Kidney (tissue), 22 donors: ENCODE measurements at places on chromosomes 2 and 18.

GRCh38 chr2:12819103-12819475 lies 102.4 kb downstream of the TRIB2 start:
- peak; percentile 91 for DNase-seq

DNA sequence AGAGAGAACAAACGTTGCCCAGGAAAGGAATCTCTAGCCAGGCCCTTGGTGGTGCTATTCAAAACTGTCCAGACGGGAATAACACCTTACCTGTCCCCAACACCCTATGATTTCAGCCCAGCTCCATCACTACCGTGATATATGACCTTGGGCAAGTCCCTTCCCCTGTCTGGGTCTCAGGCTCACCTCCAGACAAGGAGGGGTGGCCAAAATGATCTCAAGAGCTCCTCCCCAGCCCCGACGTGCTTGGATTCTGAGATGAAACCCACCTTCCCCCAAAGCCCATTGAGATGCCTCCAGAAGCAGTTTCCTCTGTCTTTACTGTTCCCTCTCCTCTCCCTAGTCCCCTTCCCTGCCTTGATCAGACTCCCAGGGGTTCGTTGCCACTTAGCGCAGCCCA lies 1.5 kb downstream of the KCNK3 start:
- no peak for DNase-seq

GRCh38 chr2:237724811-237725478 lies 73.6 kb upstream of the RBM44 start:
- DNase-seq, result no peak

GRCh38 chr2:137838255-137839092 lies 125.8 kb upstream of the HNMT start:
- no peak for DNase-seq

- no peak for DNase-seq
Observed at GRCh38 chr2:134271758-134272157, 17.9 kb downstream of the MGAT5 start.

DNA sequence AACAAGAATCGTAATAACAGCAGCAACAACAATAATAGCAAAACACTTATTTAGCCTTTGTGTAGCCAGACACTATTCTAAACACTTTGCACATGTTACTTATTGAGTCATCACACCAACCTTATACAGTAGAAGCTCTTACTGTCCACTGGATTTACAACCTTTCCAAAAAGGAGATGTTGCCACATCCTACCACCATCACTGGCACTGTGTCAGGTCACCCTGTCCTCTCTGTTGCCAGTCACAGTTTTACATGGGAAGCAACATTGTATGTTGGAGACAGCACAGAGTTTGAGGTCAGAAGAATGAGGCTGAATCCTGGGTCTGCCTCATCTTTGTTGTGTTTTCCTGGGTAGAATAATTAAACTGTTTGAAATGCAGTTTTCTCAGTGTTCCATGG lies 201.4 kb upstream of the EPAS1 start:
- no peak for DNase-seq

DNA sequence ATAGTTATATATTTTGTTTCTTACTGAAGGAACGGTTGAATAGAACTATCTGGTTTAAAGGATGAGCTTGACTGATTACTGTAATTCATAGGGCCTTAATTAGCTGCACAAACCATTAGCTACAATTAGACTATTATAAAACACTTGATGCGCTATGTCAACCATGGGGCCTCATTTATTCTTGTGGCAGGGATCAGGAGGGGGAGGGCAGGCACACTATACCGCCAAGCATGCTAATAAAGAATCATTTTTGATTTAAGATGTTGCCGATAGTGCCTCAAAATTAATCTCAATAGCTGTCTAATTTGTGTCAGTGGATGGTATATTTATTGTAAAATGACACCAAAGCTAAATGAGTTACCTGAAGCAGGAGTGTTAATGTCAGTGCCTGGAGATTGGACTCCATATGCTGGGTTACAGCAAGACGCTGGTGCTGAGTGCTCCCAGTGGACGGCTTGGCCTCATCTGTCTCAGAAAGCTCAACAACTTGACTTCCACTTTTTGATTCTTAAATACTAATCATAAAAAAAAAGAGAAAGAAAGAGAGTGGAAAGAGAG lies 1007.0 kb upstream of the CELF4 start:
- peak; percentile 3 for DNase-seq

- peak; percentile 31 for DNase-seq
Observed at GRCh38 chr18:49178736-49179135, 228.0 kb upstream of the SMAD7 start.

DNA sequence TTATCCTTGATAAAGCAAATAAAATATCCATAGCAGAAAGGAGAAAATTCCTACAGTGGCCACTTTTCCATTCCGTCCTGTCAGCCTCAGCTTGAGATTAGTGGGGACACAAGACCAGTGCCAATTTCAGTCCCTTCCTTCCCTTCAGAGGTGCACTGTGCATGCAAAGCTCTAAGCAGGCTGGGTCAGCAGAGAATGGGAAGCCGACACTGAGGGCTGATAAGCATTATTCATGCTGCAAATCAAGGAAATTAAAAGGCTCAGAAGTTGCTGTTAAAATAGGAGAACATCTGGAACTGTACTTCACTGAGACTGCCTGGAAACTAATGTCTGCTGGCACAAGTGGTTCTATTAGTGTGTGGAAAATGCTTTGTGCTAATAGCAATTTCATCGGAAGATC lies 534.3 kb downstream of the ADCYAP1 start:
- DNase-seq, result no peak

- no peak for DNase-seq
Observed at GRCh38 chr2:68721482-68722101, 13.0 kb upstream of the ARHGAP25 start.

GRCh38 chr18:35740656-35741055 lies 159.1 kb downstream of the GALNT1 start:
- DNase-seq, result no peak

GRCh38 chr2:215530191-215530968 lies 94.5 kb upstream of the FN1 start:
- no peak for DNase-seq

- no peak for DNase-seq
Observed at GRCh38 chr2:62660582-62661262, 44.8 kb upstream of the EHBP1 start.

GRCh38 chr18:68679528-68679927 lies 35.4 kb downstream of the TMX3 start:
- DNase-seq, result no peak

DNA sequence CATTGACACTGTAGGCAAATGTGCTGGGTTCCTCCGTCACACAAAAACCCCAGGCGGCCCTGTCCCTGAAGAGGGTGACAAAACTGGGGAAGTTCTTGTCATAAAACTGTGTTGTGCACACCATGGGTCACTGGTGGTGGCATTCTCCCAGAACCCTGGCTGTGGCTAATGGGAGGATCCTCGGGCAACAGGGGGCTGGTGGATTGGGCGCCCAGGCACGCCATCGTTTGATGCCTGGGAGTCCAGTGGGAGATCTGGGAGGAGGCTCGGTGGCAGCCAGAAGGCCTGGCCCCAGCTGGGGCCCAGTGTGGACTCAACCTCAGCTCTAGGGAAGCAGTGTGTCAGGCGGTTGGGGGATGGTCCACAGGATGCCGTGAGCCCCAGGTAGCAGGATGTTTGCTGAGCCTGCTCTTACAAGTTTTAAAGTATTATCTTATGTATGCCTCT lies 140.7 kb downstream of the ACOXL start:
- DNase-seq, result no peak

DNA sequence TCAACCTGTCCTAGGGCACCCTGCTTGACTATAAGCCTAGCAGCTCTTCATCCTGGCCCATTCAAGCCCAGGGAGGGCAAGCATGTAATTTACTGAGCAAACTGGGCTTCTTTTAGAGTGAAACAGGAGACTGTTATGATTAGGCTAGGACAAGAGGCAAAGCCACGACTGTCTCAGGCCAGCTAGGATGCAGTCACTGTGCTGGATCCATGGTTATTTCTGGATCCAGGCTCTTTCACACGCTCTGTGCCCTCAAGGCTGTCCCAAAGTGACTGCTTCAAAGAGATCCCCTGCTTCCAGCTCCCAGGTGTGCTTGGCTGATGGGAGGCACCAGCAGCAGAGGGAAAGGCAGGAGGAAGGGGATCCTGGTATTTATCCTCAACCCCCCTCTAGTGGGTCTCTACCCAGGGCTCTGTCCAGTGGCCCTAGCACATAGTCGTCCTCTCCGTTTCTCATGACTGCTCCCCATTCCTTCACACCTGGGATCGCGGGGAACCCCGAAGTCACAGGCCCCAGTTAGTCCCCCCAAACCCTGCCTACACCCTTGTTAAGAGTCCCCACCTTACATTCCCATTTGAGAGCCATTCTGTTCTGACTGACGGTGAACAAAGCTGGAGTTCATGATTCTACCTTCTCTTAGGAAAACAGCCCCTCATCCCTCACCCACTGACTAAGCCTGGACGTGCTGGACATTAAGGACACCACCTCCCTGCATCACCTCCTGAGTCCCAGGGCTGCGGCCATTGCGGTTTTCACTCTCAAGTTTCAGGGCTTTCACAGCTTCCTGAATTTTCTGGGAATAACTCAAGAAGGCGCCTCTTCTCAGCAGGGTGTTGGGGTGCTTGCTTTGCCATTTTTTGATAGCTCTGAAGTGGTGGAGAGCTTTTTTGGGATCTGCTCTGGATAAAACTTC lies 63.2 kb downstream of the POLR1A start:
- no peak for DNase-seq

DNA sequence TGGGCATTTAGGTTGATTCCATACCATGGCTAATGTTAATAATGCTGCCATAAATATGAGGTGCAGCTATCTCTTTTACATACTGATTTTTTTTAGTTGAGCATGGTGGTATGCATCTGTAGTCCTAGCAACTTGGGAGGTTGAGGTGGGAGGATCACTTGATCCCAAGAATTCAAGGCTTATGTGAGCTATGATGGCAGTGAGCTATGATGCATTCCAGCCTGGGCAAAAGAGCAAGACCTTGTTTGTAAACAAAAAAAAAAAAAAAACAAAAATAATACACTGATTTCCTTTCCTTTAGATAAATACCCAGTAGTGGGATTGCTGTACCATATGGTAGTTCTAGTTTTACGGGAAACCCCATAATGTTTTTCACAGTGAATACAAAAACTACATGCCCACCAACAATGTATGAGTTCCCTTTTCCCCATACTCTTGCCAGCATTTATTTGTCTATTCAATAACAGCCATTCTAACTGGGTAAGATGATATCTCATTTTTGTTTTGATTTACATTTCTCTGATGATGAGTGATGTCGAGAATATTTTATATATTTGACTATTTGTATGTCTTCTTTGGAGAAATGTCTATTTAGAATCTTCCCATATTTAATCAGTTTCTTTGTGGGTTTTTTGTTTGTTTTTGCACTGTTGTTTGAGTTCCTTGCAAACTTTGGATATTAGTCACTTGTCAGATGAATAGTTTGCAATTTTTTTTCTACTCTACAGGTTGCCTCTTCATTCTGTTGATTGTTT lies 281.0 kb upstream of the KYNU start:
- DNase-seq, result no peak

GRCh38 chr2:65329525-65329924 lies 101.9 kb downstream of the ACTR2 start:
- no peak for DNase-seq

- no peak for DNase-seq
Observed at GRCh38 chr2:193963472-193964119, 1693.4 kb upstream of the SLC39A10 start.

DNA sequence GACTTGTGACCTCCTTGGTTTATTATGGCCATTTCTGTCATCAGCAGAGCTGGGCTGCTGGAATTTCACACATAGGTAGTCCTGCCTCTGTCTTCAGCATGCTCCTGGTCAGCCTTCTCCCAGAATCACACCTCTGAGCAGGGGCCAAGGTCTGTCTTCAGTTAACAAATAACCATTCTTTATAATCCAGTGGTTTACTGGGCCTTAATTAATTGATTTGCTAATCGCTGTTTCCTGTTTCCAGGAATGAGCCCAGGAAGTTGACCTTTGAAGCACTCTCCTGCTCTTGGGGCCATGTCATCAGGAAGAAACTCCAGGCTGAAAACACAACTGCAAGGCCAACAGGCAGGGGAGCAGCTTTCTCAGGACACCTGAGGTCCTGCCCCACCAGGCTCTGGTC lies 278.5 kb downstream of the SRBD1 start:
- DNase-seq, result peak; percentile 58

- DNase-seq, result no peak
Observed at GRCh38 chr2:227221120-227221519, 56.7 kb downstream of the COL4A3 start.

- DNase-seq, result no peak
Observed at GRCh38 chr2:18639756-18640453, 50.5 kb upstream of the NT5C1B start.

- no peak for DNase-seq
Observed at GRCh38 chr2:184346338-184346862, 251.9 kb upstream of the ZNF804A start.

DNA sequence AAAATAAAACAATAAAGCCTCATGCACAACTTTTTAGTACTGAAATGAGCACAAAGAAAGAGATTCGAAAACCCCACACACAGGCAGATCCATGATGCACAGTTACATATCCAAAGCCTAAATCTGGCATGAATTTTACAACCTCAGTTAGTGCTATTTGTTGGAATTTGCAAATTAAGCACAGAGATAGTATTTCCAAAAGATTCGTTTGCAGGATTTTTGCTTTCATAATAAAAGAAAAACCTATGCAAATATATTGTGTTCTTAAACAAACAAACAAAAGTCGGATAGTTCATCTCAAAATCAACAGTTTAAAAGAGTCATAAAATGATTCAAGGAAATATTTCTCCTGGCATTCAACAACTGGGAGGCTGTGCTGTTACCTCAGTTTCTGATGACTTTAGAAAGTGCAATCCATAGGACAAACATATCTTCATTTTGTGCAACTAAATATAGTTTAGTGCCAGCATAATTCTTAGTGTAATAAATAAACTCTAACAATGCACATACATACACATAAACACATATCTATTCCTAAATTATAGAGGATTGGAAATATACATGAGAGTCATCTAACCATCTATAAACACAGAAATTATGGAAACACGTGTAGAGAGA lies 10.8 kb downstream of the PAX3 start:
- DNase-seq, result no peak

- no peak for DNase-seq
Observed at GRCh38 chr2:39152504-39152903, 31.7 kb upstream of the SOS1 start.

- DNase-seq, result no peak
Observed at GRCh38 chr2:100178085-100178788, 35.8 kb upstream of the AFF3 start.

DNA sequence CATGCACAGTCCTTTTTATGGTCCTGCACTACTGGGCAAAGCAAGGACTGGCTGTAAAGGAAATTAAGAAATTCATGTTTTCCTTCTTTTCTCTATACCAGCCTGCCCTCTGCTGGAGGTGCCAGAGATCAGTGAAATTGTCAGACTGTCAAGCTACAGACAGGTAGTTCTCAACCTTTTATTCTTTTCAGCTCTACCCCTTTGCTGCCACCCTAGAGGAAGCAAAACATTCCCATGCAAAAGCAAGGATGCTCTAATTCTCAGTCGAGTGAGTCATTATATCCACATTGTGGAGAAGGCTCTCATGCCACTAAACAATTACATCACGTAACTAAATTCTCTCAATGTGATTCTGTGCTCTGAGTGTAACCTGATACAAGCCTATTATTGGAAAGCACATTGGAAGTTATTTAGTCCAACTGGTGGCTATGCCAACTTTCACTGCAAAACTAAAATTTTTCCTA lies 25.0 kb upstream of the RAPGEF4 start:
- DNase-seq, result no peak

GRCh38 chr18:22210311-22210754 lies 40.9 kb downstream of the GATA6 start:
- DNase-seq, result no peak
